Natural killer cell treated with Interleukin-12 subunit alpha and Interleukin-12 subunit beta and Interleukin-15 and Interleukin-18, amount 100 ng/mL, for 72 hours (primary cell): ENCODE measurements at places on chromosomes 12 and 14.

DNA sequence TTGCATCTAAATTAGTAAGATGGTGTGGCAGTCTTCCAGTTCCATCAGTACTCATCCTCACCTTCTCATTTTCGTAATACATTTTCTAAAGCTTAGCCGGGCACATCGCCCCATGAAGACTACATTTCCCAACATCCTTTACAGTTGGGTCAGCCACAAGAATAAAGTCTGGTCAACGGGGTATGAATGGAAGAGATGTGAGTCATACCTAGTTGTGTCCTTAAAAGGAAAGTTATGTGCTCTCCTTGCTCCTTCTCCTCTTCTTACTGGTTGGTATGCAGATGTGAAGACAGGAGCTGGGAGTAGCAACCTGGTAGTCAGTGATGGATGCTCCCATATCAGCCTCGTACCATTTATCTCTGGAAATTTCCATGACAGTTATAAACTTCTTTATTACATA lies 35.9 kb upstream of the EGLN3 start:
- no peak for DNase-seq

DNA sequence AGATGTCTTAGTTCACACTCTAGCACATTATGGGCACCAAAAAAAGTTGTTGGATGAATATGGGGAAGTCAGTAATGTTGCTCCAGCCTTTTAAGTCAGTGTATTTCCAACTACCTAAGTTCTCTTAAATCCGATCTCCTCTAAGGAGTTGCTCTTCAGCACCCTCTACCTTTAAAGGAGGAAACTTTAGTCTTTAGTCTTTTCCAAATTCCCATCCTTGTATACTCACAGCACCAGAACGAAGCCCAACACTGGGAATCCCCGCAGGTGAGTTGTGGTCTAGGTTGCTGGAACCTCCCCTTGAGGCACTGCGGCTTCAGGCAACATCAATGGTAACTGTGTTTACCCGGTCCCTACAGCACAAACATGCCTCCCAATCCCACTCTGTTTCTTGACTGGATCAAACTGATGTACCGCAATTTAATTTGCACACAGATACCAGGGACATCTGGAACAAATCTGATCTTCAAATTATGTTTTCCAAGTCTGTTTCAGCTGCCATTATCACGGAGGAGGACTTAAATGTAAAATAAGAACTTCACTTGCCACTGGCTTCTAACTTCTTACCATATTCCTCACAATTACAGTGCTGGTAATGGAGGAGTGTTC lies 179.0 kb downstream of the FOXN3 start:
- DNase-seq, result no peak

- DNase-seq, result no peak
Measured at GRCh38 chr12:94128280-94128679, 20.1 kb upstream of the PLXNC1 start.

- no peak for DNase-seq
Measured at GRCh38 chr12:103494051-103494733, 1.6 kb downstream of the C12orf42 start.

DNA sequence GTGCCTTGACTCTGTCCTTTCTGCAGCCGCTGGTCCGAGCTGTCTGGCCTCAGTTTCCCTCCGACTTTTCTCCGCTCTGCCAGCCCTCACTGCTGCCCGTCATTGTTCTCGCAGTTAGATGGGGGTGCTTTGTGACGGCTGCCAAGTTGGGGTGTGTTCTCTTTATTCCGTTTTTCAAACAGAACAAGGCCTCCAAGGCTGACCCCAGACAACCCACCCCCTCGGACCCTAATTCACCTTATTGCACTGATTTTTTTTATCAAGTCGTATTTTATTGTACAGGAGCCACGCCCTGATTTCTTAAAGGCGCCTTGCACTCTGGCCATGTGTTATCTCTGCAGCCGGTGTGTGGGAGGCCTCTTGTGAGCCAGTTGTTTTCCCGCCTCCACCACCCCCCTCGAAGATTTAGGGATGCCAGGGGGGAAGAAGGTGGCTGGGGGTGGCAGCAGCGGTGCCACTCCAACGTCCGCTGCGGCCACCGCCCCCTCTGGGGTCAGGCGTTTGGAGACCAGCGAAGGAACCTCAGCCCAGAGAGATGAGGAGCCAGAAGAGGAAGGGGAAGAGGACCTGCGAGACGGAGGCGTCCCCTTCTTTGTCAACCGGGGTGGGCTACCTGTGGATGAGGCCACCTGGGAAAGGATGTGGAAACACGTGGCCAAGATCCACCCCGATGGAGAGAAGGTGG lies 1.3 kb downstream of the VASH1 start:
- no peak for DNase-seq

- DNase-seq, result no peak
Measured at GRCh38 chr14:79287976-79288375, 923.3 kb downstream of the DIO2 start.

DNA sequence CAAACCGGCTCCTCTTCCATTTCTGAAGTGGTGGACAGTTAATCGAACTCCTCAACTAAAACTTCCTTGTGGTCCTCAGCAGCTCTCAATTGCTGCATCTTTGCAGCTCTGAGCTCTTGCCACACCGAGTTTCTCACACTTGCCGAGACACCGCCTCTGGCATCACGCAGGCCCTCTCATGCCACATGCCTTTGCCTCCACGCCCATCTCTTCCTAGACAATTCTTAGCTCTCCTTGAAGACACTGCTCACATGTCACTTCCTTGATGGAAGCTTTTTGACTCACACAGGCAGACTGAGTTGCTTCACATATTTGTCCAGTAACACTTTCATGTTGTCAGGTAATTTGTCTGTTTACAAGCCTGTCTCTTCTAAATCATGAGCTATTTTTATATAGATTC lies 29.2 kb downstream of the KCNA1 start:
- no peak for DNase-seq

- DNase-seq, result no peak
Measured at GRCh38 chr12:129540249-129540648, 363.6 kb downstream of the TMEM132D start.

- no peak for DNase-seq
Measured at GRCh38 chr12:77116277-77116676, 50.9 kb upstream of the E2F7 start.

DNA sequence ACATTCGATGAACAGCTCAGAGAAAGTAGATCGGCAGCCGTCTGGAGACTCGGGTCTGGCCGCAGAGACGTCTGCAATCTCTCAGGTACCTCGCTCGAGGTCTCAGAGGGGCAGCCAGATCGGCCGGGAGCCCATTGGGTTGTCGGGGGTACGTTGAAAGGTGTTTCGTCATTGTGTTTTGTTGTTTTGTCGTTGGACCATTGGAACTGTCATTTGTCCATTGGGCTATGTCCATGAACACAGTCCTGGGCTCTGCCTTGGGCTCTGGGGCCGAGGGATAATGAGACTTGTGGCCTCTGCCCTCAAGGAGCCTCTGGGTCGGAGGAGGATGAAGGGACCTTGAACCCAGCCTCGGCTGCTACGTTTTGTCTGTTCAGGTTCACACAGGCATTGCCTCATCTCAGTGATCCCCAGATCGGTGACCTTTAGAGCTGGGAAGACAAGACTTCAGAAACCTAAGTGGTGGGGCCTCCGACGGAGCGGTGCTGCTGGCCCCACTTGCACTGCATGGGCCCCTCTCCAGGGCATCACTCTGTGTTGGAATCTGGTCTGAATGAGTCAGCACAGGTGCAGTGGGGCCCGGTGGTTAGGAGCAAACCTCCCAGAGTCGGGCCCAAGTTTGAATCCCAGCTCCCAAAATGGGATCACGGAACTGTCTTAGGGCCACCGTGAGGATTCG lies 23.6 kb upstream of the MLXIP start:
- DNase-seq, result no peak

- no peak for DNase-seq
Measured at GRCh38 chr12:19437996-19438395, 1.3 kb upstream of the AEBP2 start.

DNA sequence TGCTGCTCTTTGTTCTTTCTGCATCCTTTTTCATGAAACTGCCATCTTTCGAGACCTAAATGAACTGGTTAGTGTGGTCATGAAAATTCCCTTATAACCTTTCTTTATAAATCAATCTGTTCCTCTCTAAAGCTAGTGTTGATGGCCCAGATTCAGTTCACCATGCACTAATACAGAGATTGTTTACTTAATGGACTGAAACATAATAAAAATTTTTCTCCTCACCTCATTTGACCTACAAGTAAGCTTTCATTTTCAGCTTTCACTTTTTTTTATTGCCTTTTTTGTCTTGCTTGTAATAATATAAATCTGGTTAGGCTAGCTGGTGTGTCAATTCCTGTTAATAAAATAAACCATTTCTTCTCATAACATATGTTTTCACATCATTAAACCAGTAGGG lies 183.8 kb downstream of the CCDC59 start:
- DNase-seq, result no peak

DNA sequence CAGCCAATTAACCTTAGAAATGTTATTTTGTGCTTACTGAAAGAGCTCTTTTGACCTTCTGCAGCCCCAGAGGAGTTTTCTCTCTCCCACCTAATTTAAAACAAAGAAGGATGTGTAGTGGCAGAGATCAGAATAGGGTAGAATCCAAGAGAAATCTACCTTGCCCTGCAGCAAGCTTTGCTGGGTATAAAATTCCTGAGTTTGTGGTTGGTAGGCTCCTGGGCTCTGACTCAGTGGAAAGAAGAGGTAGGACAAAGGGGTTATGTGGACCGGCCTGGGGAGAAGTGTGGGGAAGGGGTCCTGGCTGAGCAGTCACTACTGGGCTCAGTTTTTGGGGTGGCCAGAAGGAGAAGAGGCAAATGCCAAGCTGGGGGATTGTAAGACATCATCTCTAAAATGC lies 46.8 kb downstream of the IRF2BPL start:
- DNase-seq, result no peak

GRCh38 chr12:128823216-128823915 lies 392 bp downstream of the SLC15A4 start:
- no peak for DNase-seq

- DNase-seq, result no peak
Measured at GRCh38 chr12:120093336-120093591, 23.3 kb downstream of the RAB35 start.

- no peak for DNase-seq
Measured at GRCh38 chr12:30779178-30779577, 24.4 kb upstream of the CAPRIN2 start.

DNA sequence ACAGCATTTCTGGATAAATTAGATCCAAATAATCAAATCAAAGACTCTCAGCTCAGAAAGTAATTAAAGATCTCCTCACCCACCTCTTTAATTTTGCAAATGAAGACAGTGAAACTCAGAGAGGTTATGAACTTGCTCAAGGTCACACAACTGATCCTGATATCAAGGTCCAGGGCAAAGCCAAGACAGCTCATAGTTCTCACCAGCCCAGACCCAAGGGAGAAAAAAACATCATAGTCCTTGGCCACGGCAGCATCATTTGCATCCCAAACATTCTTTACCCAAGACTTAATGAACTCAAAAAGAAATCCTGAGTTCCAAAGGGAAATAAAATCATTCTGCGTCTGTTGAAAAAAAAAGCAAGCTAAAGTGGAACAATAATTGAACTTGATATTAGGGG lies 112.1 kb downstream of the DAD1 start:
- DNase-seq, result no peak

- DNase-seq, result no peak
Measured at GRCh38 chr12:117028254-117028653, 71.0 kb downstream of the TESC start.

- DNase-seq, result no peak
Measured at GRCh38 chr14:67718265-67718664, 16.6 kb downstream of the RDH12 start.

- no peak for DNase-seq
Measured at GRCh38 chr12:78566456-78566855, 298.1 kb upstream of the SYT1 start.

GRCh38 chr12:3256103-3256631 lies 179.0 kb downstream of the TSPAN9 start:
- no peak for DNase-seq

DNA sequence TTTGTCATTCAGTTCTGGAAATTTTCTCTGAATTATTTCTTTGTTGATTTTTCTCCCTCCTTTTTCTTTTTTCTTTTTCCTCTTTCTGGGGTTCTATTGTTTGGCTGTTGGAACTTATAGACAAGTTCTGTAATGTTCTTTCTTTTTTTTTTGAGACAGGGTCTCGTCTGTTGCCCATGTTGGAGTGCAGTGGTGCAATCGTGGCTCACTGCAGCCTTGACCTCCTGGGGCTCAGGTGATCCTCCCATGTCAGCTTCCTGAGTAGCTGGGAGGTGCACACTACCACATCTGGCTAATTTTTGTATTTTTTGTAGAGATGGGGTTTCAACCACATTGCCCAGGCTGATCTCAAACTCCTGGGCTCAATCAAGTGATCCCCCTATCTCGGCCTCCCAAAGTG lies 30.1 kb upstream of the TBC1D30 start:
- DNase-seq, result no peak

DNA sequence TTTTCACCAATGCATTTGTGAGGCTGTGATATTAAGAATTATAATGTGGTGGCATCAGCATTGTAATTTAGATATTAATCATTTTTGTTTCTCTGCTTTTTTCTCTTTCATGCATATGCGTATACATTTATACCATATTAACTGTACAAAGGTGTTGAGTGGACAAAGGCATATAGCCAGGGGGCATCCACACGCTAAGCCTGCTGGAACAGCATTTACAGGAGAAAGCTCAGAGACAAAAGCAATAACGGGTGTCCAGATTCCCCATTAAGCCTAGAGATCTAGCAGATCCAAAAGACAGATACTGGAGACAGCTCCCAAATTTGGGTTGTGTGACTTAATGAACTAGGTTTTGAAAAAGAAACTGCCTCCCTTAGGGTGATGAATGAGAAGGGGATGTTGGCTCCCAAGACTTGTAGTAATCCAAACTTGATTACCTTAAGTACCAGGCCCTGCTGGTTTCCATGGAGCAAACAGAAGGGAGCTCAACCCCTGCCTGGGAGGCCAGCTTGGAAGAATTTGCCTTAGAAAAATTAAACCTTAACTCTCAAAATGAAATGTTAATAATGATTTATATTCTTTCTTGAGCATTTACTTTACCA lies 181.9 kb downstream of the SLC6A15 start:
- no peak for DNase-seq

DNA sequence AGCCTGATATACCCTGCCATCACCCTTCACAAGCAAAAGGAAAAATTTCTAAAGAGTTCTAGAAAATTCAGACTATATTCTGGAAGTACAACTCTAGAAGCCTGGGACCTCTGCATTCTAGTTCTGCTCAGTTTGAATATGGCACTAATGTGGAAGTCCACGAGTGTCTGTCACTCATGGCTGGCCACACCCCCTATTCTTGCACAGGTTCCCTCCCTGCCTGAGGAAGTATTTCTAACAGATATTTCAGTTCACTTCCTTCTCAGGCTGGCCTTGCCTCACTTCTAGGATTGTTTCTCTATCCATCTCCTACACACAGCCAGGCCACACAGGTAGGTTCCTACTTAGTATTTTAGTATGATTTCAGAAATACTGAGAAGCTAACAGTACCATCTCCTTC lies 67.4 kb downstream of the PHLDA1 start:
- no peak for DNase-seq

GRCh38 chr14:76698191-76698590 lies 63.1 kb upstream of the VASH1 start:
- DNase-seq, result no peak
